ENCODE measurements at places on chromosomes 3 and 15. TPM values are rescaled to one million over a fixed set of nuclear protein-coding genes. Genes with fewer than 3 reads are reported as not detected.
A peak's percentile ranks its signal among the peaks of the same experiment; 100 is the strongest.

- no peak for DNase-seq
Observed at GRCh38 chr15:100628746-100629145, 26.4 kb downstream of the ASB7 start.

GRCh38 chr3:66018057-66019033 is 20.4 kb downstream of the MAGI1 start:
- DNase-seq: no peak

DAZL gene
- not detected for total RNA-seq

- DNase-seq: no peak
Observed at GRCh38 chr15:29424118-29424517, 154.5 kb upstream of the NSMCE3 start.

DNA sequence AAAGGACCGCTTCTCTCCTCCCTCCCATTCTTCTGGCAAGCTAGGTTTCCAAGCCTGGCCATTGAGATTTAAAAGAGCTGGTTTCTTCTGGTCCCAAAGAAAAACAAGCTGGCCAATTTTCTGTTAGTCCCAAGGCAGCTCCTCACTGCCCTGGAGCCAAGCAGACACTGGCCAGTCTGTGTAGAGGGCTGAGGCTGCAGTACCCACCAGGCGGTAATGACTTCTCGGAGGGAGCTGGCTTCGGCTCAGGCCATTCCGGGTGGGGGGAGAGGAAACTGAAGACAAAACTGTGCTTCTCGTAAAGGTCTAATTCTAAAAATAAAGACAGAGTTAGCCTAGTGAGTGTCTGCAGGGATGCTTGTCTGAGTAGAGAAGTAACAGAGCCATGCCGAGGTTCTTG is 78.5 kb upstream of the SMAD3 start:
- no peak for DNase-seq

DNA sequence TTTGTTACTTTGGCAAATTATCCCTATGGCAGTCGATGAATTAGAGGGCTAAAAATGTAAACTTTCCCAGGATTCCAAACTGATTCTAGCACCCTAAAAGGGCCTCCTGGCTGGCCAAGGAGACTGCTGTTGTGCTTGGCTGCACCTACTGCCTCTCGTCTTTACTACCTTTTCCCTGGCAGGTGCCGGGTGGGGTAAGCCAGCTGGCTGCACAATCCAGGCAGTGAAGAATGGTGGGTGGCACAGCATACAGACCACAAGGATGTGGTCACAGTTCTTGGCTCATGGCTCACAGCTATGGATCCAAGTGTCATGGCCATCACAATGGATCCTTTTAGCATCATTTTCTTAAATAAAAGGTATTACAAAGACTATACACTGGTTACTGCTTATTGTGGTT is 20.7 kb upstream of the SLC25A26 start:
- DNase-seq: no peak

DNA sequence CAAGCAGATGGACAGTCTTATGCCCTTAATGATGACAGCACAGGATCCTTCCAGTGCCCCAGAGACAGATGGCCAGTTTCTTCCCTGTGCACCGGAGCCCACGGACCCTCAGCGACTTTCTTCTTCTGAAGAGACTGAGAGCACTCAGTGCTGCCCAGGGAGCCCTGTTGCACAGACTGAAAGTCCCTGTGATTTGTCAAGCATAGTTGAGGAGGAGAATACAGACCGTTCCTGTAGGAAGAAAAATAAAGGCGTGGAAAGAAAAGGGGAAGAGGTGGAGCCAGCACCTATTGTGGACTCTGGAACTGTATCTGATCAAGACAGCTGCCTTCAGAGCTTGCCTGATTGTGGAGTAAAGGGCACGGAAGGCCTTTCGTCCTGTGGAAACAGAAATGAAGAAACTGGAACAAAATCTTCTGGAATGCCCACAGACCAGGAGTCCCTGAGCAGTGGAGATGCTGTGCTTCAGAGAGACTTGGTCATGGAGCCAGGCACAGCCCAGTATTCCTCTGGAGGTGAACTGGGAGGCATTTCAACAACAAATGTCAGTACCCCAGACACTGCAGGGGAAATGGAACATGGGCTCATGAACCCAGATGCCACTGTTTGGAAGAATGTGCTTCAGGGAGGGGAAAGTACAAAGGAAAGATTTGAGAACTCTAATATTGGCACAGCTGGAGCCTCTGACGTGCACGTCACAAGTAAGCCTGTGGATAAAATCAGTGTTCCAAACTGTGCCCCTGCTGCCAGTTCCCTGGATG is 198.7 kb downstream of the AKAP13 start:
- no peak for DNase-seq

GRCh38 chr3:55579496-55579895 is 92.4 kb upstream of the WNT5A start:
- no peak for DNase-seq

IL16 gene
- 0.27 TPM for total RNA-seq

- DNase-seq: no peak
Observed at GRCh38 chr3:124303305-124303910, 311.5 kb upstream of the ROPN1 start.

SHC4 gene
- 0.58 TPM for total RNA-seq

- DNase-seq: no peak
Observed at GRCh38 chr3:107753976-107754375, 231.2 kb downstream of the BBX start.

- DNase-seq: no peak
Observed at GRCh38 chr3:86948822-86949221, 42.1 kb downstream of the VGLL3 start.

DNA sequence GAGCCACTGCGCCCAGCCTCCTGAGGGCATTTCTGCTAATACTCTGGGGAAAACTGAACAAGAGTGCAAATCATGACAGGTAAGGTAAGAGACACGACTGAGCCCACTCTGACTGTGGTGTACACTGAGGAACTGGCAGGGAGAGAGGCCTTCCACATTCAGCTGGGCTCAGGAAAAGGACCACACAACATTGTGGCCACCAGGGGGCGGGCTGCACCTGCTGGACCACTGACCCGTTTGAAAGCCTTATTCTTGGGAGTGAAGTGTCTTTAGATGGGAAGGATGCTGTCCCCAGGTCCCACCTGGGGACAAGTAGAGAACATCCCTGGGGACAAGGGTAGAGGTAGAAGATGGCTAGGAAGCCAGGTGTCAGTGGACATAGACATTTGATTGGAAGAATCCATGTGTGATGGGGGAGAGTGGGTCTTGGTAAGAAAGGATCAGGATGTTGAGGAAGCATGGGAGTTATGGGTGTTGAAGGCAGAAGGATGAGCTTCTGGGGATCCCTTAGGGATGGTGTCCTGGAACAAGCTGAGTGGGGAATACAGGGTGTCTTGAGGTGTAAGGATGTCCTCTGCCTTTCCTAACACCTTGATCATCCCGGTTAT is 6.2 kb upstream of the CTDSPL start:
- peak; percentile 95 for DNase-seq

DNA sequence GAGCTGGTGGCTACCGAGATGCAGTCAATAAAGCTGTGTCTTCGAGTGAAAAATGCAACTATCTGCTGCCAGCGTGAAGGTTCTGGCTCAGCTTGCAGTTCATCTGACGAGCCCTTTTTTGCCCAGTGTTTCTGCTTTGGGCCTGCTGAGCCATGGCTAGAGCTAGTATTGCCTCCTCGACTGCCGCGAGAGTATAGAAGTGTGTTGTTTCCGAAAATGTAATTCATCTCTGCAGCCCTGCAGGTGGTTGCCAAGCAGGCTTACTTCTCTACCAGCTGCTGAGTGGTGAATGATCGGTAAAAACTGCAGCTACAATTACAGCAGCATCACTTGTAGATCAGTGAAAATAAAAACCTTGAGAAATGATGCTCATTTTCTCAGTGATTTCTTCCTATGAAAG is 114.8 kb downstream of the DLG1 start:
- DNase-seq: no peak

All from mesothelial cell of epicardium (in vitro differentiated cells).